ENCODE measurements at places on chromosomes 16 and 17.

GRCh38 chr16:89573826-89574680, 1.5 kb upstream of the CPNE7 start:
- no peak for DNase-seq

GRCh38 chr17:77371888-77372443, 231.2 kb downstream of the SEC14L1 start:
- DNase-seq = no peak

GRCh38 chr16:73617738-73618137, 569.8 kb upstream of the ZFHX3 start:
- DNase-seq = no peak

GRCh38 chr17:77636835-77637817, 321.4 kb upstream of the TNRC6C start:
- no peak for DNase-seq

DNA sequence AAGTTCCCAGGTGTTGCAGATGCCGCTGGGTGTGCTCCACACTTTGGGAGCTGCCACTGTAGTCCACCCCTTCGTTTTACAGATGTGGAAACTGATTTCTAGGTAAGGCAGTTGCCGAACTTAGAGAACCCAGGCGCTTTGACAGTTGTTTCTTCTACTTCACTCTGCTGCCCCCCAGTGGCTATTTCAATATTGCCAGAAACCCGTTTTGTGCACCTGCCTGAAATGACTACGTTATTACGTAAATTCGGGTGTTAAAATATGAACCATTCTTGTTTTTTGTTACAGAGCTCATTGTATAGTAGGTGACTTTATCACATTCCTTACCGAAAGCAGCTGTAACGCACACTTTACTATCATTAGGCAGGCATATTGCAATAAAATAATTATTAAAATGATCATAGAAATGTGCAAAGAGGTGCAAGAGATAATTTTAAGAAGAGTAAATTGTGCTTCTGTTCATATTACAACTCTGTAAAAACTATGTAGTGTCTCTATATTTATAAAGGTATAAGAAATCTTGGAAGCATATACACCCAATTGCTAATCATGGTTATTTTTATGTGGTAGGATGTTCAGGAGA, 44.9 kb downstream of the OTOA start:
- DNase-seq = peak; percentile 78

- no peak for DNase-seq
Observed at GRCh38 chr17:63997341-63998048, 656 bp upstream of the PRR29 start.

GRCh38 chr17:72306037-72306436, 185.2 kb downstream of the SOX9 start:
- no peak for DNase-seq

DNA sequence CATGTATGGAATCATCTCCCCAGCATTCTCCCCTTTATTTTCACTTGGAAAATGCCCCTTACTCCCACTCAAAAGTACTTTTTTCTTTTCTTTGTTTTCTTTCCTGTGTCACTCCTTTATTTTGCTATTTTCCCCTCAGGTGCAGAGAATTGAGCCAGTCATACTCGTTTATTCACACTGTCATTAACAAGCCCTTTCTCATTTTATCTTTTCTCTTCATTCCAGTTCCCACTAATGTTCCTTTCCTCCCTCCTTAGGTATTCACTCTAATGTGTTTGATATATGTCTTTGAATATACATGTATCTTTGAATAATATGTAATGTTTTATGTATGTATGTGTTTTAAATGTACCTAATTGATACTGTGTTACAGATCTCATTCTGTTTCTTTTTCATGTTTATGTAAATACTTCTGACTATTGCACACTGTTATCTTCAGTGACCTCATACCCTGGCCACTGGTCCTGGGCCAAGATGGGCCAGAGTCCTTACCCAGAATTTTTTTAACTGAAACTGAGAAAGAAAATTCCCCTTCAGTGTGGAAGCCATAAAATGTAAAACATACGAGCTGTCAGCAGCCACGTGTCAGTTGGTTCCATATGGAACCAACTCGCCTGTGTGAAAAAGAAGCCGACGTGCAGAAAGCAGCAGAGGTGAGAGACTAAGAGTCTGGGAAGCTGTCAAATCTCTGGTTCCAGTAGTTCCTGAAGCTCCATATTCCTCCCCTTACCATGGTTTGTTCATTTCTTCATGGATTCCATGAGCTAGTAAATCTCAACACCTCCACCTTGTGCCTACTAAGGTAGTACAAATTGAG, 5.8 kb downstream of the SRR start:
- no peak for DNase-seq

GRCh38 chr16:49466881-49467280, 93.3 kb downstream of the C16orf78 start:
- no peak for DNase-seq

DNA sequence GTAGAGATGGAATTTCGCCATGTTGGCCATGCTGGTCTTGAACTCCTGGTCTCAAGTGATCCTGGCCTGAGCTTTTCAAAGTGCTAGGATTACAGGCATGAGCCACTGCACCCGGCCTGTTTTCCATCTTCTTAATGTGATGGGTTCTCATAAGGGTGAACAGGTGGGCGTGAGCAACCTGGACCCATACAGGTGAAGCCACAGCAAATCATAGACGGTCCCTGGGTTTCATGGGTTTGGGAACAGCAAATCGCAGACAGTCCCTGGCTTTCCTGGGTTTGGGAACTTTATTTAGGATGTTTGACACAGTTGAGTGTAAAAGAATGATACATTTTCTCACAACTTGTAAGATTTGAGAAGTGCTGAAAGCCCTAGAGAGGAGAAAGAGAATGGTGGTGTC, 12.9 kb upstream of the MEIOB start:
- no peak for DNase-seq

DNA sequence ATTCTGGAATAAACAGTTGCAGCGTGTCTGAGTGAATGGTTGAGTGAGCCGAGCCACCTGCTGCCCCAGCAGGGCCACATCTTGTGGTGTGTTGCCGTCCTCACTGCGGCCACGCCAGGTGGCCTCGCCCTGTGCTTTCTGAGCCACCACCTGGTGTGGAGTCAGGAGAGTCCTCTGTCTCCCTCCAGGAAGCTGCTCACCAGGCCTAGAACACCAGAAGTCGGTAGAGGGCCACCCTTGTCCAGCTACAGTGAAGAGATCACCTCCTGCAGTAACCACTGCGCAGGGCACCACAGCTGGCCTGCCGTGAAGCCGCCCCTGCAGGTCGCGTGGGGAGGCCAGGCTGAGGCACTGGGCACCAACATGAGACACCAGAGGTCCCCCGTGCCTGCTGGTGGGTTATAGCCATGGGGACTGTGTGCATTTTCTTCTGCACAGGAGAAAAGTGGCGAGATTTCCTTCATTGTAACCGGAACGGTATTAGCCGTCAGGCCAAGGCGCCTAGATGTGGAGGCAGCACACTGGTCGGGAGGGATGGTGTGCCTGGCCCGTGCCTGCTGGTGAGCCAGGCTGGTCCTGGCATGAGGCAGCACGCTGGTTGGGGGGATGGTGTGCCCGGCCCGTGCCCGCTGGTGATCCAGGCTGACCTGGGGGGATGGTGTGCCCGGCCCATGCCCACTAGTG, 28.9 kb upstream of the FOXK2 start:
- no peak for DNase-seq

- DNase-seq = no peak
Observed at GRCh38 chr16:17836868-17837602, 366.3 kb upstream of the XYLT1 start.

DNA sequence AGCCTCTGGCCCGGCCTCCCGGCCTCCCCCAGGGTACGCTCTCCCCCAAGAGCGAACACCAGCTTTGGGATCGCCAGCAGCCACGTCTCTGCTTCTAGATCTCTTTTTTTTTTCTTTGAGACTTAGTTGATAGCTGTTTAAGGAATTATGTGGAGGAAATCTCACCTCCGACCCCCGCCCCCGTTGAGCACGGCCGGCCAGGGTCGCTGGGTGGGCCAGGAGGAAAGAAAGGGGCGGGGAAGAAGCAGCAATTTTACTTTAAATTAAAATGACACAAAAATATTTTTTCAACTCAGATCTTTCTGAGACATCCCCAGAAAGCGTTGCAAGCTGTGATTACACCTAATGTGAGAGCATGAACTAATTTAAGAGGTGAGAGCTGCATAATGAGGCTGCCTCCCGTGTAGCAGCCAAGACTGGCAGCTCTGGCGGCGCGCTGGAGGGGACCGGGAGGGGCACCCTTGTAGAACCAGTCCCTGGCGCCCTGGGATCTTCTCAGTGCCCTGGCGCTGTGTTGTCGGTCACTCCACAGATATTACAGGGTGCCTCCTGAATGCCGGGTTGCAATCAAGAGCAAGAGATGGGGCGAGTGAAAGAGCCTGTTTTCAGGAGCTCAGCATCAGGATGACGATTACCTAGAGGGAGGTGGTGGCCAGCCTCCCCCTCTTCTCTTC, 1.9 kb upstream of the CBLN1 start:
- no peak for DNase-seq

DNA sequence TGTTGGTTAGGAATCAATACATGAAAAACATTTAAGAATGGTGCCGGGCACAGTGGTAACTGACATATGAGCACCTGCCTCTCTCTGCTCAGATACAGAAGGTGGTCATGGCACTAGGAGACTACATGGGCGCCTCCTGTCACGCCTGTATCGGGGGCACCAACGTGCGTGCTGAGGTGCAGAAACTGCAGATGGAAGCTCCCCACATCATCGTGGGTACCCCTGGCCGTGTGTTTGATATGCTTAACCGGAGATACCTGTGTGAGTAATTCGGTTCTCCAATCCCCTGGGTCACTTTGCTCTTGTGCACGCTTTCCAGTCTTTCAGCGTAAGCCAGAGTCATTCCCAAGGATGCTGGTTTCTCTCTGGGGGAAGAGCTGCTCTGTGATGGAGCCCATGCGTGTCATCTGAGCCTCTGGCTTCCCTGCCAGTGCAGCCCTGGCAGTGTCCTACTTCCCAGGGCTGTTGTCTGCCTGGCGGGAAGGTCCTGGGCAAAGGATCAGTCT, 3.0 kb upstream of the CD68 start:
- no peak for DNase-seq

GRCh38 chr17:2028737-2029136, 1.2 kb upstream of the DPH1 start:
- no peak for DNase-seq

DNA sequence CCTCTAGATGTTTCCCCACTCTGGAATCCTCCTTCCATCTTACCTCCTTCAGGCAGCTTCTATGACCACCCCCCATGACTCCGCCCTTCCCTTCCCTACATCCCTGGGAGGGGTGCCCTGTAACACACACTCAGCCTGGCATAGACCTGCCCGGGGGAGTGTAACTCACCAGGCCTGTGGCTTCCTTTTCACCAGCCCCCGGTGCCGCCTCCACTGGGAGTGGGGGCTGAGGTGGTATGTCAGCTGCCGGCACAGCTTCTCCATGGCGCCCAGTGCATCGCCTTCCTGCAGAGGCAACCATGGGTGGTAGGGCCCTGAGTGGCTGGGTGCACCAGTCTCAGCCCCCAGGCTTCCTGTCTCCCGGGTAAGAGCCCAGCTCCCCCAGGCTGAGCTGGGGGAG, 32.3 kb downstream of the TRPV2 start:
- DNase-seq = no peak
